ENCODE measurements at places on chromosomes 3 and 15.
A peak's percentile ranks its signal among the peaks of the same experiment; 100 is the strongest.

- DNase-seq = peak; percentile 30
These were observed 62.0 kb downstream of the KLHL6 start for GRCh38 chr3:183493296-183494045.

GRCh38 chr3:33187368-33187634, 31.3 kb downstream of the SUSD5 start:
- DNase-seq = no peak

- peak; percentile 81 for DNase-seq
These were observed 42.9 kb downstream of the EAF1 start for GRCh38 chr3:15470261-15470660.

GRCh38 chr3:129123314-129124060, 1.9 kb upstream of the RAB43 start:
- DNase-seq = peak; percentile 46

GRCh38 chr3:152910966-152911365, 76.0 kb downstream of the P2RY1 start:
- DNase-seq = no peak

Measured in endodermal cell (in vitro differentiated cells).